ENCODE measurements at places on chromosomes 13 and 19. TPM values are rescaled to one million over a fixed set of nuclear protein-coding genes. Genes with fewer than 3 reads are reported as not detected.

DNA sequence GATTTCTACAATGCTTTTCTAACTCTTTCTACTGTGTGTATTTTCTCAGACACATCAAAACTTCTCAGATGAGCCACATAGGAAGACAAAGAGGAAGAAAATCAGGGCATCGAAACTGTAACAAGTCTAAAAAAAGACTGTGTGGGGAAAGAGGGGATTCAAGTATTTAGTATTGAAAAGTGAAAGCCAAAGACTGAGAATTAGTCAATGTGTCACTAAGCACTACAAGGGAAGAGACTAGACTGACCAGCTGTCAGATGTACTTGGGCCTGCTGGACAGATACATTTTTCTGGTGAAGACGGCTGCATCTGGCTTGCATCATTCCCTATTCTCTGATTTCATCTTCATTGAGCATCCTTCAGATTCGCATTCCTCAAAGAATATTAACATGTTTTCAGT lies 25.4 kb downstream of the COMMD6 start:
- H3K27me3 ChIP-seq, result no peaks in the 10 kb centered on the region
- H3K4me3 ChIP-seq, result no peak overlapping the region
- H3K4me1 ChIP-seq, result no peaks in the 10 kb centered on the region
- no peaks in the 10 kb centered on the region for H3K36me3 ChIP-seq
- no peak overlapping the region for H3K27ac ChIP-seq

Gene CYP4F2
- total RNA-seq, result not detected

GRCh38 chr13:34128661-34129060 lies 310.7 kb downstream of the RFC3 start:
- no peak overlapping the region for H3K4me3 ChIP-seq
- H3K36me3 ChIP-seq, result no peaks in the 10 kb centered on the region
- no peaks in the 10 kb centered on the region for H3K27me3 ChIP-seq
- no peak for DNase-seq
- no peak overlapping the region for H3K27ac ChIP-seq

- H3K4me1 ChIP-seq, result no peaks in the 10 kb centered on the region
- H3K4me3 ChIP-seq, result no peak overlapping the region
- H3K36me3 ChIP-seq, result no peaks in the 10 kb centered on the region
- no peaks in the 10 kb centered on the region for H3K27me3 ChIP-seq
These were observed 290.0 kb downstream of the KCTD12 start for GRCh38 chr13:76596216-76596615.

Data from pancreas (tissue), 10 donors.